Lung (tissue), 17 donors: ENCODE measurements at places on chromosomes 1 and 21. TPM values are rescaled to one million over a fixed set of nuclear protein-coding genes. Genes with fewer than 3 reads are reported as not detected.

Gene CFH
- total RNA-seq = 185 TPM

Gene TMPRSS15
- not detected for total RNA-seq

Gene RPL5
- 1,661 TPM for total RNA-seq

Gene MPL
- 0.67 TPM for total RNA-seq

Gene TMEM82
- total RNA-seq = not detected

Gene KRTAP10-4
- total RNA-seq = not detected

Gene CRP
- total RNA-seq = not detected

DNA sequence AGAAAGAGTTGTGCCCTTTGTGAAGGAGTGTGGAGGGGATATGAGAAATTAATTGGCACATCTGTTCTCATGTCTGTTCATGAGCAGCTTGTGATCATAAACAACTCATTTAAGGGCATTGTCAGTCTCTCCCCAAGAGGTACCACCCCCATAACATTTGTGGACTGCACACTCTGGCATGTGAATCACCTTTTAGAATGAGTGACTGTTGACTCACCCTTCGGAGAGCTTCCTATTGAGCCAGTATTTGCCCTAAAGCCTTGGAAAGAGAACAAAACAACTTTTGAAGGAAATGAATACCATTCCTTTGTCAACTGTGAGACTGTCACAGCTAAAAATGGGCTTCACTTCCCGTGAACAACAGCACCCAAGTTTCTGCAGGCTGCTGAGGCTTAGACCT, 27.5 kb upstream of the MYSM1 start:
- no peaks in the 10 kb centered on the region for H3K4me1 ChIP-seq
- no peaks in the 10 kb centered on the region for H3K27me3 ChIP-seq
- no peaks in the 10 kb centered on the region for H3K36me3 ChIP-seq
- no peak overlapping the region for H3K4me3 ChIP-seq
- H3K27ac ChIP-seq = no peak overlapping the region

DNA sequence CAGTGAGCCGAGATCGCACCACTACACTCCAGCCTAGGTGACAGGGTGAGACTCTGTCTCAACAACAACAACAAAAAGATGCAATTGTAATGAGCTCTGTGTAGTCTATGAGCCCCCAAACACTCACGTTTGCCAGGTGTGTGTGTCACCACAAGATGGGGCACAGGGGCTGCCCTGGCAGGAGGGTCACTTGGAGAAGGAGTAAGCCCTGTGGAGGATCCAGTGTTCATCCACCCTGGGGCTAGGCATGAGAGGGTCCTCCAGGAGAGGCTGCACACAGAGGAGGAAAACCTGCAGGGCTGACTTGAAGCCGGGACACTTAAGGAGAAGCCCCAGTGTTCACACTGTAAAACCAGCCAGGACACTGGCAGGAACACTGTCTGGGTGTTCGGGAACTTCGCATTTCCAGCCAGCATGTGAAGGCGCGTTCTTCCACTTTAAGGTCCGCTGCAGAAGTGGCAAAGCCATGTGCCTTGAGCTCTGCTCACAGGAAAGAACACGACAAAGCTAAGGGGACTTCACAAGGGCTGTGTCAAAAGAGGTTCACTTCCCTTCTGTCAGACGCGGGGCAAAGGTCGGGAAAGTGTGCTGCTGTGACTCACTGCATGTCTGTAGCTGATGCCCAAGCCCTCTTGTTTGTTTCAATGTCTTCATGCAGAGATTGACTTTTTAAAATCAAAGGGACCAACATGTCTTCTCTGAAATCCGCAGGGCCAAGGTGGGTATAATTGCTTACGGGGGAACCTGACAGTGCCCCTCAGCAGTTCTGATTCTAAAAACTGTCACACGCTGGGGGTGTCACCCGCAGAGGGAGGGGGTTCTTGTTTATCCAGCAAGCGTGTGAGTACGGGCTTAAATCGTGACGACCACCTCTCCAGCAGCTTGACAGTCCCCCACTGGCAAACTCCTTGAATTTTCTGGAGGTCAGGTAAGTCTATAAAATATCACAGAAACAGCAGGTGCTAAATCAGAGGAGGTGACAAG, 102.8 kb downstream of the RIPK4 start:
- H3K27me3 ChIP-seq = no peaks in the 10 kb centered on the region
- no peaks in the 10 kb centered on the region for H3K36me3 ChIP-seq
- DNase-seq = no peak
- H3K4me1 ChIP-seq = peaks cover 2% of the 10 kb centered on the region

GRCh38 chr1:237717106-237717505, 173.6 kb downstream of the ZP4 start:
- H3K4me1 ChIP-seq = no peaks in the 10 kb centered on the region
- H3K27ac ChIP-seq = no peak overlapping the region
- H3K36me3 ChIP-seq = no peaks in the 10 kb centered on the region
- H3K27me3 ChIP-seq = no peaks in the 10 kb centered on the region
- no peak overlapping the region for H3K4me3 ChIP-seq

DNA sequence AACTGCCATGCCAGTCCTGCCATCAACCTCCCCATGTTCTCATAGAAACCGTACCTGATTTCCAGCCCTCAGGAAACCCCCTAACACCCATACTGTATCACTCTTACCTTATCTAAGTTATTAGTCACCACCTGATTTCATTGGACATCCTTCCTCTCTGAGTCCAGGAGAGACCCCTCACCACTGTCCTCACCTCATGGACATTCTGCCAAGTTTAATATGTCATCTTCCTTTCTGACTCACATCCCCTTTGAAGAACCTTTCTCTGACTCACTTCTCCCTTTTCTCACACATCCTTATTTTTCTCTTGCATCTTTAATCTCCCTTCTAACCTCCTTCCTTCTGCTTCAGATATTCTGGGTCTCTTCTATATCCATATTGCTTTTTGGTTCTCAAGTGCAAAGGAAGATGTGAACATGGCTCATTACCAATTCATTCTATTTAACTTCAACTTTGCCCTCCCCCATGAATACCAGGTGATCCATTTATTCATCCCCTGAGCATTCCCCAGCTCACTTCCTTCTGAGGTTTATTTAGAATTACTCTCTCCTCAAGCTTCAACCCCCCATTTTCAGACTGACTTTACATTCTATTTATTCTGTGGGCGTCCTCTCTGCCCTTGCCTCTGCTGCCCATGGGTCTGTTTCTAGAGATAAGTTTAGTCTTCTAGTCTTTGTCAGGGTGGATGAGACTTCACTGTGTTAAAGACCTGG, 206.8 kb upstream of the ESRRG start:
- no peak for DNase-seq
- H3K36me3 ChIP-seq = no peaks in the 10 kb centered on the region
- H3K27ac ChIP-seq = no peak overlapping the region
- H3K4me3 ChIP-seq = no peak overlapping the region
- H3K27me3 ChIP-seq = no peaks in the 10 kb centered on the region

GRCh38 chr1:11044086-11044848, 2.8 kb downstream of the MASP2 start:
- DNase-seq = no peak
- no peak overlapping the region for H3K4me3 ChIP-seq
- H3K4me1 ChIP-seq = no peaks in the 10 kb centered on the region
- H3K27ac ChIP-seq = no peak overlapping the region
- H3K36me3 ChIP-seq = no peaks in the 10 kb centered on the region

- no peaks in the 10 kb centered on the region for H3K27me3 ChIP-seq
- H3K27ac ChIP-seq = no peak overlapping the region
- DNase-seq = no peak
- H3K4me3 ChIP-seq = no peak overlapping the region
- H3K4me1 ChIP-seq = no peaks in the 10 kb centered on the region
These were observed 6.3 kb downstream of the APOBEC4 start for GRCh38 chr1:183646776-183647175.

GRCh38 chr1:97186381-97186780, 464.8 kb downstream of the PTBP2 start:
- no peaks in the 10 kb centered on the region for H3K4me1 ChIP-seq
- H3K27ac ChIP-seq = no peak overlapping the region
- no peak for DNase-seq
- no peak overlapping the region for H3K4me3 ChIP-seq

DNA sequence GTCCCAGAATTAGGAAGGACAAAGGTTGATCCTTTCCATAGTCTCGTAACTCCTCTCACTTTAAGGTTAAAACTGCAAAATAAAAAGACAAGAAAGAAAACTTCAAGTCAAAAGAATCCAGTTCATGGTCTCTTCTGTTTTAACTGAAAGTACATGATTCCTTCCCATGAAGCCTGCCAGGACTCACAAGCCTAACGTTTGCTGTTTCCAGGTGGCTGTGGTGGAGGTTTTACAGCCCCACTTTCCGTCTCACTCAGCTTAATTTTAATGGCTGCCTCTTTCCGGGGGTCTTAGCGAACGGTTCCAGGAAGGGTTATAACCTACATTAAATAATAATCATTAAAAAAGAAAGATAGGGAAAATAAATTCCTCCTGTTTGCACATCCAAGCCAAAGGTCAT, 136.8 kb upstream of the SPAG17 start:
- no peaks in the 10 kb centered on the region for H3K27me3 ChIP-seq
- H3K27ac ChIP-seq = no peak overlapping the region
- no peaks in the 10 kb centered on the region for H3K36me3 ChIP-seq
- no peak overlapping the region for H3K4me3 ChIP-seq

- no peaks in the 10 kb centered on the region for H3K27me3 ChIP-seq
- no peaks in the 10 kb centered on the region for H3K4me1 ChIP-seq
- no peak overlapping the region for H3K27ac ChIP-seq
These were observed 860.8 kb downstream of the BRINP3 start for GRCh38 chr1:189616893-189617292.

DNA sequence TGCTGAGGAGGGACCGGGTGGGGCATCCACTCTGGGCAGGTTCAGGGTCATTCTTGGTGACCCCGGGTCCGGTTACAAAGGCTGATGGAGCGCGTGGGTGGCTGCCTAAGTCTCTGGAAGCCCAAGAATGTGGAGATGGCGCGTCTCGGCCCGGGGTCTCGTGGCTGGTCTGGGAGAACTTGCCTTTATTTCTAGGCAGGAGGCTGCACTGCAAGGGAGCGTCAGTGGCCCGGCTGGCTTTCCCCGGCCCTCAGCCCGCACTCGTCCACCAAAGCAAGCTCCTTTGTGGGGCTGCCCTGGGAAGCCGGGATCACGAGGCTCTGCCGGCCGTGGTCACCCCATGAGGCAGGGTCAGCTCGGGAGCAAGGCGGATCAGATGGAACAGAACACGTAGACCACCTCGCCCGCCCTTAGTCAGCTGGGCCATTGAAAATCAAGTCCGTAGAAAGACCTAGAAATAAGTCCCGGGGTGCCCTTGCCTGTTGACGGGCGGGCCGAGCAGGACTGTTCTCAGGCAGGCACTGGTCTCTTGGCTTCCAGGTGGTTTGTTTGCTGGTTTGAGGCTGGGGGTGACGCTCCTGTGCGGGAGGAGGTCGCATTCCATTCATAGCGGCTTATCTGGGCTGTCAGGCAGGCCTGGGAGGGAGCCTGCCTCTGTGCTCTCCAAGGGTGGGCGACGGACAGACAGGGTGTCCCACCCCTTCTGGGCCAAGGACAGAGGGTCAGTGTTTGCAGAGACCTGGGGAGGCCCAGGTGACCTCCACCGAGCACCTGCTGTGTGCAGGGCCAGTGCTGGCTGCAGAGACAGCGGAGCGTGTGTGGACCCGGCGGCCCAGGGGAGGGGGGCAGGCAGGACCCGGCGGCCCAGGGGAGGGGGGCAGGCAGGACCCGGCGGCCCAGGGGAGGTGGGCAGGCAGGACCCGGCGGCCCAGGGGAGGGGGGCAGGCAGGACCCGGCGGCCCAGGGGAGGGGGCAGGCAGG, 25.8 kb downstream of the COL18A1 start:
- H3K4me1 ChIP-seq = peaks cover 4% of the 10 kb centered on the region
- H3K27ac ChIP-seq = no peak overlapping the region
- peak; percentile 37 for DNase-seq
- H3K36me3 ChIP-seq = no peaks in the 10 kb centered on the region
- H3K4me3 ChIP-seq = no peak overlapping the region

DNA sequence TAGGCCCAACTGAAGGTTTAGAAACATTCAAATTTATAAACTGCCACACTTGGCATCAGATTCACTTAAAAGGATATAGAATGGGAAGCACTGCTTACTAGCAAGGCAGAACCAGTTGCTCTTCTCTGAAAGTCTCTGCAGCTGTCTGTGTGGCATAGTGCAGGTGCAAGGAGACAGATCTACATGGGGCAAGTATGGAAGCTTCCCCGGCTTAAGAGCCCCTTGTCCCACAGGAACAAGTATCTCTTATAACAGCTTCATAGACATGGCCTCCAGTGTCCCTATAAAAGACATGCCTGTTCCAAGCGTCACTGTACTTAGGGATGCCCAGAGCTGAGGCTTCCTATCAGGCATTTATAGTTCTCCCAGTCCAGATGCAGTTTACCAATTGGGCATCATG, 26.5 kb downstream of the ZBTB8B start:
- no peak for DNase-seq
- no peak overlapping the region for H3K27ac ChIP-seq
- no peaks in the 10 kb centered on the region for H3K4me1 ChIP-seq
- H3K36me3 ChIP-seq = no peaks in the 10 kb centered on the region
- no peaks in the 10 kb centered on the region for H3K27me3 ChIP-seq

- H3K4me1 ChIP-seq = peaks cover 18% of the 10 kb centered on the region
- peak overlapping the region; percentile 53 for H3K4me3 ChIP-seq
- DNase-seq = peak; percentile 36
- H3K36me3 ChIP-seq = peaks cover 5% of the 10 kb centered on the region
- H3K27me3 ChIP-seq = no peaks in the 10 kb centered on the region
These were observed 878 bp downstream of the MINDY1 start for GRCh38 chr1:151005729-151006319.

DNA sequence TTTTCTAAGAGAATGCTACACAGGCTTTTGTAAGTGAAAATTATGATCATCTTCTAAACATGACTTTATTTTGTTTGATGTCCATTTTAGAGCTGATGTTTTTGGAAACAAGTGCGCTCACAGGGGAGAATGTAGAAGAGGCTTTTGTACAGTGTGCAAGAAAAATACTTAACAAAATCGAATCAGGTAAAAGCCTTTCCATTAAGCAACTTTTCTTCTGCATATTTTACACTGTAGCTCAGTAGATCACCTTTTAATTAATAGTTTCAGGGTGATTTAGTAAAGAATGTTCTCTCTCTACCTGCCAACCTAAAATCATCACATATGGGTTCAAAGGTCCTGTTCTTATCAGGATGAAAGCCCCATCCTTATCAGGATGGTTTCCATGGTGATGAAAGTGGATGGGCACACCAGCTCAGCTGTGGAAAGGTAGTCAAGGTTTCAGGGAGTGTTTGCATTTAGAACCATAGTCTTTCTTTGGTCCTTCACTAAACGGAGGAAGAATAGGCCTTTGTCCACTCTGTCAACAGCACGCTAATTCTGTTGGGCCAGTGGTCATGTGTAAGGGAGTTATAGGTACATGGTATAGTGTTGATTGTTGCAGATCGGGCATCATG, 28.1 kb downstream of the RAB4A start:
- no peak overlapping the region for H3K4me3 ChIP-seq
- no peaks in the 10 kb centered on the region for H3K27me3 ChIP-seq
- DNase-seq = no peak
- peaks cover 29% of the 10 kb centered on the region for H3K36me3 ChIP-seq
- no peak overlapping the region for H3K27ac ChIP-seq
- H3K4me1 ChIP-seq = no peaks in the 10 kb centered on the region

DNA sequence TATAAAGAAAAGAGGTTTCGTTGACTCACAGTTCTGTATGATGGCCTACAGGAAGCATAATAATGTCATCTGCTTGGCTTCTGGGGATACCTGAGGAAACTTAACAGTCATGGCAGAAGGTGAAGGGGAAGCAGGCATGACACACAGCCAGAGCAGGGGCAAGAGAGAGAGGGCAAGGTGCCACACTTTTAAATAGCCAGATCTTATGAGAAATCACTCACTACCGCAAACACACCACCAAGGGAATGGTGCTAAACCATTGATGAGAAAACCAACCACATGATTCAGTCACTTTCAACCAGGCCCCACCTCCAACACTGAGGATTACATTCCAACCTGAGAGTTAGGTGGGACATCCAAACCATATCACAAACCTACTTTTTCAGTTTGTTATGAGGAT, 245.9 kb upstream of the SGIP1 start:
- DNase-seq = no peak
- H3K27me3 ChIP-seq = no peaks in the 10 kb centered on the region
- H3K27ac ChIP-seq = no peak overlapping the region
- peaks cover 6% of the 10 kb centered on the region for H3K4me1 ChIP-seq
- no peaks in the 10 kb centered on the region for H3K36me3 ChIP-seq
